ENCODE measurements at places on chromosomes 12 and 14.

- no peak for DNase-seq
Measured at GRCh38 chr12:119642986-119643385, 24.9 kb upstream of the PRKAB1 start.

DNA sequence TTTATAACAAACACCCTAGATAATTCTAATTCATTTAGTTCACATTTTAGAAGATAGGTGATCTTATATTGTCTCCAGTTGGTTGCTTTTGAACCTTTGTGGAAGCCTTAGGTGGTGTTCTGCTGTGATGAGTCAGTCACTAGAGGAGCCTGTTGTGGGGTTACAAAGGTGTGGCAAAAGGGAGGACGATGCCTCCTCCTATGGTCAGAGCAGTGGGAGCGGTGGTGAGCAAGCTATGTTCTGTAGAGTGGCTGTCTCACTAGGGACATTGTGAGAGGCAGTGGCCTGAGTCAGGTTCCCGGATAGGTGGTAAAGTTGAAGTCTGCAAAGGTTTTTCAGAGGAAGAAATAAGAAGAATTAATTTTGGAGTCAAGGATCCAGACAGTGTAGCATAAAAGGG is 71.6 kb upstream of the USP44 start:
- no peak for DNase-seq

DNA sequence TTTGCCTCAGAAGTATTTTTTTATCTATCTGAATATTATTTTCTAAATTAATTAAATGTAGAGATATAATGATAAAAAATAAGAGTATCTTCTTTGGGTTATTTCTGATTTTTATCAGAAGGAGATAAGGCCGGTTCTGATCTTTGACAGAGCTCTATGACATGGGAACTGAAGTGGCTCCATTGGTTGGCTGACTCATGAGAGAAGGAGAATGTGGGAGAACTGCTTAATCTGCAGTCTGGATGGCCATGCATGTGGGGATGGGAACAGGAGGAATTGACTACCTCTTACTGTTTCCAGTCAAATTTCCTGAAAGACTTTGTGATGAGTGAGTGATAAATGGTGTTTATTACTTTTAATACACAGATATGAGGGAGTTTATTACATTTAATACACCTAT is 155.8 kb upstream of the ATP2B1 start:
- no peak for DNase-seq

- no peak for DNase-seq
Measured at GRCh38 chr12:129903092-129903945, 506 bp downstream of the TMEM132D start.

DNA sequence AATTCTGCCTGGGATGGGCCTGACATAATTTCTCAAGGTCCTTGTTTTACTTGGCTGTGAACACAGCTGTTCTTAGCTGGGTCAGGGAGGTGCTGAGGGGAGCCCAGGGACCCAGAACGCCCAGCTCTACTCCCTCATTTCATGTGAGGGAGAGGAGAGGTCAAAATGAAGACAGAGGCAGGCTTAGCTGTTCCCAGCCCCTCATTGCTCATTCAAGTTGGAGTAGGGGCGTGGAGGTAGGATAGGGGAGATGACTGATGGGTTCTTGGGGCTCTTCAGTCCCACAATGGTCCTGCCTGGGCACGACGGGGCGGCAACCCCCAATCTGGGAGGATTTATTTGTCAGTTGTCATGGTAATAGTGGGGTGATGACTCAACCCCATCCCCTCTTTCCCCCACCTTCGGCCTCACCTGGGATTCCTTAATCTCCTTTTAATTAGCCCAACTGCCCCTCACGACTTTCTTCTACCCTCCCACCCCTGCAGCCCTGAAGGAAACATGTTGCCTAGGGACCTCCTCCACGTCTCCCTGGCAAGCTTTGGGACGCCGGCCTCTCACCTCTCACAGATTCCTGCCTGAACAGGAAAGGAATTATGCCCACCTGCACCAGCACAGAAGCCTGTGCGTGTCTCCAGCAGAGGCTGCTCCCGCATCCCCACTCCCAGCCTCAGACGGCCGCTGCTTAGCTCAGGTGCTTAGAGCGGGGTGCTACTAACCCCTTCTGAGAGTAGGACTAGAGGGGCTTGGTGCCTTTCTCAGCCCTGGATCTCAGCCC is 10.2 kb downstream of the SPRYD3 start:
- no peak for DNase-seq

DNA sequence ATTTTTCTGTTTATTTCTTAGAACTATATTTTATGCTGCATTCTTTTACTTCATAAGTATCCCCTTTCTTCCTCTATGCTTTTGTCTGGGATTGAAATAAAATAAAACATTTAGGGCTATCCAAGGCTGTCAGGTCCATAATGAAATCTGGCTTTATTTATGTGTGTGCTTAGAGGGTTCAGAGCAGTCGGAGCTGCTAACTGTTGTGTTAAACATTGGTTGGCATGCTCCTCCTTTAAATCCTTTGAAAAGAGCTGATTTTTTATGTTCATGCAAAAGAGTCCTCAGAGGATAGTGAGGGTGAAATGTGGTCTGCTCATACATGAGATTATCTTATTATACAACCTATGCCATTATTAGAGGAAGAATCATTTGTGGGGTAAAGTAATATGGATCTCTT is 322.3 kb upstream of the E2F7 start:
- no peak for DNase-seq

- DNase-seq = no peak
Measured at GRCh38 chr14:65069874-65070413, 32.4 kb downstream of the MAX start.

GRCh38 chr12:92582475-92582874 is 120.3 kb upstream of the PLEKHG7 start:
- DNase-seq = no peak

Measured in AG08396 (cell line).